IMR-90 (cell line): ENCODE measurements at places on chromosomes 11 and 22. TPM values are rescaled to one million over a fixed set of nuclear protein-coding genes. Genes with fewer than 3 reads are reported as not detected.

The RTN4RL2 gene
- not detected in 2 replicates for total RNA-seq

The P2RY2 gene
- not detected in 2 replicates for total RNA-seq

GRCh38 chr11:24642648-24643047 lies 145.8 kb downstream of the LUZP2 start:
- DNase-seq, result no peak

GRCh38 chr22:23837911-23838680 lies 710 bp downstream of the DERL3 start:
- DNase-seq, result no peak

DNA sequence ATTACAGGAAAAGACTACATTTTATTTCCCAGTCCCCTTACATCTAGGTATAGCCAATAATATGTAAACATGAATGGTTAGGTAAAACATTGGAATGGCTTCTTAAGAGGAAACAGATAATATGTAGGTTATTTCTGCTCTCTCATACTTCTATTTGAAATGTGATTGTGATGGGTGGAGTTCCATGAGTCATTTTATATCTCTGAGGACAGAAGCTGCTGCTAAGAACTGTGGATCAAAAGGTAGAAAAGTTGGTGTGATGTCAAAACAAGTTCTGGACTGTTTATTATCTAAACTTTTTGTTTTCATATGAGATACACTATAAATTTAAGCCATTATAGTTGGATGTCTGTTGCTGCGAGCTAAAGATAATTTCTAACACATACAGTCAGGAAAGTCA lies 799.4 kb upstream of the TENM4 start:
- DNase-seq, result no peak

- no peak for DNase-seq
These were observed 77.9 kb downstream of the ST3GAL4 start for GRCh38 chr11:126433244-126433846.
